Glomerular endothelial cell (primary cell): ENCODE measurements at places on chromosomes 7 and 10.

- DNase-seq, result no peak
These were observed 46.7 kb upstream of the RHOBTB1 start for GRCh38 chr10:60990663-60991062.

GRCh38 chr7:45690762-45691150 is 116.6 kb downstream of the ADCY1 start:
- no peak for DNase-seq

- no peak for DNase-seq
These were observed 59.2 kb downstream of the CDHR3 start for GRCh38 chr7:106022193-106022821.

DNA sequence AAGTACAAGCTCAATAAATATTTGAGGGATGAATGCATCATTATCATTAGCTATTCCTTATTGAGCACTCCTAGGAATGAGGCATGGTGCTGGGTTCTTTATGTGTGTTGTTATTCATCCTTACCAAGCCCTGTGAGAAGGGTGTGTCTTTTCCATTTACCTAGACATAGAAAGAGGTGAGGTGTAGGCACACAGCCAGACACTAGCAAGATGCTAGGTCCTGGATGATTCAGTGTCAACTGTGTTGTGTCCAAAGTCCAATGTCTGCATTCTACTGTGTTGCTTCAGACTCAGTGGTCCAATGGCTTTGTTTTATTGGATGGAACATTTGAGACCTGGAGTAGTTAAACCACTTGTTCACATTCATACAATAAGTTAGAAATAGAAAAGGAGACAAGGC is 605.5 kb downstream of the LRMDA start:
- DNase-seq, result no peak

- no peak for DNase-seq
These were observed 936.6 kb downstream of the NRG3 start for GRCh38 chr10:82811621-82812020.
